ENCODE measurements at places on chromosomes 4 and X. TPM values are rescaled to one million over a fixed set of nuclear protein-coding genes. Genes with fewer than 3 reads are reported as not detected.

RIPPLY1 gene
- not detected for total RNA-seq

PCYT1B gene
- not detected for total RNA-seq

PHOX2B gene
- total RNA-seq: not detected

DNA sequence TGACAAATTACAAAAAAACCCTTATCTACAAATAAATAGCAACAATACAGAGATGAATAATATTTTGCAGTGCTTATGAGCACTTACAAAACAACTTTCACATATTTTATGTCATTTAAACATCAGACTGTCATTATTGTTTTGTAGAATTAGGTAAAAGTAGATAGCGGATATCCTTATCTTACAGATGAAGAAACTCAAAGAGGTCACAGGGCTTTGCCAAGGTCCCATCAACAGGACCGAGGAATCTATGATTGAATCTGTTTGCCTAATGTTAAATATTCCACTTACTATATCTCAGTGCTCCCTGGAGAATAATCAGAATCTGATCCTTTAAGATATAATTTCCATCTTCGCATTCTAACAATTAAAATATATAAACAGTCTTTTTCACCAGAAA lies 119.0 kb downstream of the GASK1B start:
- H3K27ac ChIP-seq: no peak overlapping the region
- H3K4me3 ChIP-seq: no peak overlapping the region
- H3K36me3 ChIP-seq: no peaks in the 10 kb centered on the region
- H3K4me1 ChIP-seq: no peaks in the 10 kb centered on the region
- no peaks in the 10 kb centered on the region for H3K27me3 ChIP-seq

DNA sequence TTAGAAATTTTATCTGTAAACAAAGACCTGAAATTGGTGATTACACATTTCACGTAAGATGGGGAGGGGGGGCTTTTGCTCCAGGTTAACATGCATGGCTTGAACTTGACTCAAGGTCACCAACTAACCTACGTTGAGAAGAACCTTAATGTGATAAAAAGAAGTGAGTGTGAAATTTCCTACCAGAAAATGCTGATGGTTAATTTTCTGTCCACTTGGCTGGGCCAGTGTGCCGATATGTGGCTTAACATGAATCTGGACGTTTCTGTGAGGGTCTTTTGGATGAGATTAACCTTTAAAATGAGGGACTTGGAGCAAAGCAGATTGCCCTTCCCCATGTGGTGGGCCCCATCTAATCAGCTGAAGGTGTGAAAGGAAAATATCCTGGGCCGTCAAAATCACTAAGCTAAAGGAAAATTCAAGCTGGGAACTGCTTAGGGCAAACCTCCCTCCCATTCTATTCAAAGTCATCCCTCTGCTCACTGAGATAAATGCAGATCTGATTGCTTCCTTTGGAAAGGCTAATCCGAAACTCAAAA lies 107.3 kb upstream of the ENPP6 start:
- no peak overlapping the region for H3K27ac ChIP-seq
- no peaks in the 10 kb centered on the region for H3K27me3 ChIP-seq
- H3K4me1 ChIP-seq: no peaks in the 10 kb centered on the region
- no peak for DNase-seq
- no peak overlapping the region for H3K4me3 ChIP-seq
